ENCODE measurements at places on chromosomes 3 and 15.

DNA sequence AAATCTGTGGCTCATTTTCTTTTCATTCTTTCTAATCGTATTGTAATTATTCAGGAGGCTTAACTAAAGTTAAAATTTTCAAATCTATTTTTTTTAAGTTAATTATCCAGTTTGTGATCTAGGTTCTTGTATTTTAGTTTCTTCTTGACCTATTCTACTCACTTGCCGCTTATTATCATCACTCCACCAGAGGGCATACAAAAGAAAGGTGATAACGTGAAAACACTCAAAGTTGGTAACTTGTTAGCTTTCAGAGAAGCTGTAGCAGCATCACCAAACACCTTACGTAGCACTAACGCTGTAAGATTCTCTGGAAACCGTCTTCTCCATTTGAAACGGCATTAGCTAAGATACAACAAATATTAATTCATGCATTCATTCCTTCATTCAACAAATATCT lies 4.8 kb downstream of the GNB4 start:
- no peak for DNase-seq

DNA sequence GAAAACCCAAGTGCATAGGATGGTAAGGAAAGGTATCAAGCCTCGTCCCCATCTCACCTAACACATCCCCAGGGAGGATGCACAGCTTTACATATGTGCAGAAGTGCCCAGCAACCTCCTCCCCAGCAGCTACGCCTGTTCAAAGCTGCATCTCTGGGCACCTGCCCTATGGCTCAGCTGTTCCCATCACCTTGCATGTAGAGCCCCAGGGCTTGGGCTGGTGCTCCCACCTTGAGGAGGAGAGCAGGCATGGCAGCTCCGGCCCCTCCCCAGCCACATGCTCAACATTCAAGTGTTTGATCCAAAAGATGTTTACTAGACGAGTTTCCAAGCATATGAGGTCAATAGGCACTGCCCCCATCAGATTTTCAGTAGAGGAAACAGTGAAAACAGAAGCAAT lies 173.5 kb downstream of the ATP10A start:
- no peak for DNase-seq

GRCh38 chr15:57344282-57344681 lies 32.0 kb upstream of the CGNL1 start:
- no peak for DNase-seq

- DNase-seq: no peak
These were observed 412.6 kb downstream of the IL5RA start for GRCh38 chr3:2697589-2697988.

Measured in germinal center (tissue), 1 donor.